ENCODE measurements at places on chromosomes 5 and 9. TPM values are rescaled to one million over a fixed set of nuclear protein-coding genes. Genes with fewer than 3 reads are reported as not detected.

Gene KIF4B
- total RNA-seq = 0.14 TPM

Gene EXOSC2
- 16.3 TPM for total RNA-seq

Gene FOXD4
- 0.32 TPM for total RNA-seq

Gene ACSL6
- total RNA-seq = 0.62 TPM

Gene PTPN3
- 2.1 TPM for total RNA-seq

Gene LCN1
- total RNA-seq = 2.4 TPM

Gene IL3
- total RNA-seq = not detected

- no peak for DNase-seq
Observed at GRCh38 chr5:11407556-11408145, 496.6 kb downstream of the CTNND2 start.

DNA sequence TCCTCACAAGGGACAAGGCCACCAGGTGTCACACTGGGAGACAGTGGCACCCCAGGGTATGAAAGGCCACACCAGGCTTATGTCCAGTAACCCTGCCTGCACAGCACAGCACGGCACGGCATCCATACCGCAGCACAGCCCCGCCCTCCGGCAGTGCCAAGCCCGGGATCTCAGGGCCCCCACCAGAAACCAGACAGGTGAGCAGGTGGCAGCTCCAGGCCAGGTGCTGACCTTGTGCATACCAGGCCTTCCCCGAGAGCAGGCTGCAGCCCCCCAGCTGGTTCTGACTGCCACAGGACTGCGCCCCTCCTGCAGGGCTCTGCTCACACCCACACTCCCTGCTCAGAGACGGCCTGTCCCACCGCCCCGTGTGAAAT lies 56.5 kb downstream of the ADAMTS2 start:
- peak; percentile 55 for DNase-seq

DNA sequence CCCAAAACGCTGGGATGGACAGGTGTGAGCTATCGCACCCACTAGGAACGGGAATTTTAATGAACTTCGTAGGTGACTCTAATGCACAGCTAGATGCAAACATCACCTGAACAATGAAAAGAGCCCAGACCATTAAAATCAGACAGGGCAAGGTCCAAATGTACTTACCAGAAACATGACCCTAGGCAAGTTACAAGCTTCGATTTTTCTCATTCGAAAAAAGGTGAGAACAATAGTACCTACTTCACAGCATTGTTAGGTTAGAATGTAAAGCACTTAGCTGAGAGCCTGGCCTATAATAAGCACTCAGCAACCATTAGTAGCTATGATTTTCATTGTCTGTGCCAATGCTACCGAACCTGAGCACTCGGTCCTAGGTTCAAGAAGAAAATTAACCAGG lies 5.8 kb upstream of the KLHL3 start:
- DNase-seq = no peak

GRCh38 chr5:169006842-169007790 lies 293.8 kb downstream of the SLIT3 start:
- no peak for DNase-seq

DNA sequence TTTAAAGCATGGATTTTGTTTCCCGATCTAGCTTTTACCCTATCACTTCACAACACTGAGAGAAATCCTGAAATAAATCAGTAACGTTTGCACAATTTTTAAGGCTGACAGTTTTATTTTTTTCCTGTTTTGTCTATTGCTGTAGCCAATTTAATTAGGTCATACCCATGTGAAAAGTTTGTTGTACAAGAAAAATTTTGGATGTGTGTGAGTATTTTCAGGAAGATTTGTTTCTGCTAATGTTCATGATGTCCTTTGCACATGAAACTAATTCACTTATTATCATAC lies 237.8 kb downstream of the ARRDC3 start:
- no peak for DNase-seq

- DNase-seq = no peak
Observed at GRCh38 chr9:133046196-133046899, 15.4 kb upstream of the CEL start.

GRCh38 chr5:69129413-69129812 lies 35.6 kb downstream of the SLC30A5 start:
- DNase-seq = no peak

GRCh38 chr5:171475596-171475995 lies 56.1 kb downstream of the FGF18 start:
- no peak for DNase-seq

DNA sequence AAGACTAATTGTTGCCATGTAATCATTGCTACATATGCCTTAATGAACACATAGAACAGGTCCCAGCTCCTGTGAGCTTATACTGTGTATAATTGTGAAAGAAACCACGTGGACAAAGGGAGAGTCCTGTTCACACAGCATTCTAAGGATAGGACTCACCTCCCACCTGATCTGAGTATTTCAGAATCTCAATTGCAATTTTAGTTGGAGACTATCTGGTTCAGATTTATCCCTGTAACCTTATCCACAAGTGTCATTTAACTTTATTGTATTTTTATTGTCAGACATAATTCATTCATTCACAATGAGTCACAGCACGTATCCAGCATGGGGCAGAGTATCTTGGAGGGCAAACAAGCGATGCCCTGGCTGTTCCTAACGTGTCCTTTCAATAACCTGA lies 448.3 kb downstream of the NTRK2 start:
- DNase-seq = no peak

GRCh38 chr5:109580225-109580624 lies 109.5 kb upstream of the MAN2A1 start:
- no peak for DNase-seq

- no peak for DNase-seq
Observed at GRCh38 chr9:88817628-88818027, 173.6 kb upstream of the S1PR3 start.

GRCh38 chr5:34538026-34538672 lies 118.0 kb upstream of the RAI14 start:
- DNase-seq = no peak

GRCh38 chr9:81292056-81292805 lies 397.1 kb downstream of the TLE1 start:
- no peak for DNase-seq

DNA sequence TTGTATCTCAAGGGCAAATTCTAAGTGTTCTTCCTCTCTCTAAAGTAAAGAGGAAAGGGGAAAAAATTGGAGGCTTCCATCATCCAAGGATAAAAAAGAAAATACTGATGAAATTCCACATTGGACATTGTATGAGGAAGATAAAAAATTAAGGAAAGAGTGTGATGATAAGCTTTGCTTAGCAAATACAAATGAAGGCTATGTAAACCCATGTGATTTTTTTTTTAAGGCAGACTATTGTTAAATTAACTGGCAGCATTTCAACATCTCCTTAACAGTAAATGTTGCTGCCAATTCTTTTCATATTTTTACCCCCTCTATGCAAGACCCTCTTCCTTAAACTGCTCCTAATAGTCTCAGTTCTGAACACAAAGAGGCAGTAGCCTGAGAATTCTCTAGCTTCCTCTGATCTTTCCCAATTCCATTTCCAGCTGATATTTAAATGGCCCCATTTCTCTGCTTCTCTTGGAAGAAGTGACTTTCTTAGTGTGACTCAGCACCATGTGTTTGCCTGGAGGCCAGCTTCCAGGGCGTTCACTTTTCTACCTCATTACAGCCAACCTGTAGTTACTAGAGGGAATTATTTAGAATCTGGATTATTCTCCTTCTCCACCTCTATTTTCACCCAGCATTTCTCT lies 159.7 kb downstream of the TLE1 start:
- no peak for DNase-seq

- DNase-seq = no peak
Observed at GRCh38 chr9:79382458-79382857, 189.3 kb upstream of the TLE4 start.

- DNase-seq = no peak
Observed at GRCh38 chr5:14491015-14491915, 90.3 kb upstream of the OTULINL start.

GRCh38 chr5:167992868-167993267 lies 298.6 kb upstream of the WWC1 start:
- peak; percentile 70 for DNase-seq

GRCh38 chr5:134571693-134572405 lies 46.4 kb downstream of the JADE2 start:
- no peak for DNase-seq
